ENCODE measurements at places on chromosomes 12 and 14.

DNA sequence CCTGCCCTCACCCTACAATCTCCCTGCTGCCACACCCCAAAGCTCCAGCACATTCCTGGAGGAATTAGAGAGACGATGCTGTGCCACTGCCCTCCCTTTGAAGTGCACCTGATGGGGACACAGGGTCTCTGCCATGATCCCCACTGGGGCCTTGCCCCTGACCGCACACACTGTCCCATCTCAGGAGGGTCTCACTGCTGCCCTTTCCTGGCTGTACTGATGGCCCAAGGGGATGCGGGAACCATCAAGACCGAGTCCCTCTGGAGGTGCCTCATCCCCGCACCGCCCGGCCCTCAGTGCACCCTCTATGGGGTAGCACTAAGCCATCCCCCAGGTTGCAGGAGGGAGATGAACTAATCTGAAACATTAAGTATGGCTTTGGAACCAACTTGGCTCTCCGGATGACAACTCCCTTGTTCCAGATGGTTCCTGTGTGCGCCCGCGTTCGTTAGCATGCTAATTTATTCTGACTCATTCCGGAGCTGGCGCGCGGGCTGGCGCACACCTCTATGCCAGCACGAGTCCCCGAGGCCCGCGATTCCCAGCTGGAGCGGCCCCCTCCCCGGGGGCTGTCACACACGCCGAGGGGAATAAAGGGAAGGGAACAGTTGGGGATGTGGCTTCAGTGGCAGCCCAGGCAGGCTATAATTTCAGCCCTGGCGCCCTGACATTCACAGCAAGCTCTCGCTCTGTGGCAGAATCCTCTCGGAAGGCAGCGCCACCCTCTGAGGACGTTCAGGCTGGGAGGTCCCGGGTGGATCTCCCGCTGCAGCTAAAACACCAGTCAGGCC, 34.2 kb upstream of the C14orf180 start:
- no peak for DNase-seq

DNA sequence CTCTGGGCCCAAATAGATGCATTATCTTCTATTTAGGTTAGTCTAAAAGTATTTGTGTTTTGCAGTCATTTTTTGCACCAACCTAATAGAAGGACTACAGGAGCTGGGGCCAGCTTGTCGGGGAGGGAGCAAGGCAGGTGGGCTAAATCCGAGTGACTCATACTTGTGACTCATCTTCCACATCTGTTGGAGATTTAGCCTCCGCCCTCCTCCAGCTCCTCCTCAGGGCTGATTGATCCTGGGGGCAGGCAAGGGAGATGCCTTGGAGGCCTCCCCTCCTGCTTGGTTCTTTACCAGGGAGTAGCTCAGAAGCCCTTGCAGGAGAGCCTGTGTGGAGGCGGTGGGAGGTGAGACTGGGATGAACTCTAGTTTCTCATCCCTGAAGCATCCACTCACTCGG, 27.9 kb downstream of the RHOF start:
- peak; percentile 63 for DNase-seq

DNA sequence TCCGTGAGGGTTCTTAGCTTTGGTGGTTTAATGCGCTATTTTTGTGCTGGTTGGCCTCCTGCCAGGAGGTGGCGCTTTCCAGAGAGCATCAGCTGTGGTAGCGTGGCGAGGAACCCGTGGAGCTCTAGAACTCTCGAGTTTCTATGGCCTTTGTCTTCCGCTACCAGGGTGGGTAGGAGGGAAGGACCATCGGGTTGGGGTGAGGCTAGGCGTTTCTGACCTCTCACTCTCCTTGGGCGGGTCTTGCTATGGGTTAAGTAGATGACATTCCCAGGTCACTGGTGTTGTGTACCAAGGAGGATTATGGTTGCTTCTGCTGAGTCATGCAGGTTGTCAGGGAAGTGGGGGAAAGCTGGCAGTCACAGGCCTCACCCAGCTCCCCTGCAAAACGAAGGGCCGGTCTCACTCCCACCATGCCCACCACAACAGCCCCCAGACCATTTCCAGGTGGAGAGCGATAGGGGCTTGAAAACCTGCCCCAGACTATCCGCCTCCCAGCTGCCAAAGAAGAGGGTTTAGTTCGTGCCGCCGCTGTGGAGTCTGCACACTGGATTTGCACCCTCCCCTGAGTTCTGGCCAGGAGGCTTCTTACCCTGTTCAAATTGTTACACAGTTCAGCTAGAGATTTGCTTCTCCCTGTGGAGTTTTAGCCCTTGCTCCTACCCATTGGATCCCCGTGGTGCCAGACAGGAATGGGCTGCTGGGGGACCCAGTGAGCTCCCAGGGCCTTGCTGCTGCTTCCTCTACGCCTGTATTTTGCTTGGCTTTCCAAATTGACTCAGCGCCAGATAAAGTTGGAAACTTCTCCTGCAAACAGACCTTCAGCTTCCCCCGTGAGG, 21.9 kb downstream of the RNFT2 start:
- DNase-seq: peak; percentile 21

GRCh38 chr14:71789005-71789404, 143.2 kb upstream of the RGS6 start:
- no peak for DNase-seq

DNA sequence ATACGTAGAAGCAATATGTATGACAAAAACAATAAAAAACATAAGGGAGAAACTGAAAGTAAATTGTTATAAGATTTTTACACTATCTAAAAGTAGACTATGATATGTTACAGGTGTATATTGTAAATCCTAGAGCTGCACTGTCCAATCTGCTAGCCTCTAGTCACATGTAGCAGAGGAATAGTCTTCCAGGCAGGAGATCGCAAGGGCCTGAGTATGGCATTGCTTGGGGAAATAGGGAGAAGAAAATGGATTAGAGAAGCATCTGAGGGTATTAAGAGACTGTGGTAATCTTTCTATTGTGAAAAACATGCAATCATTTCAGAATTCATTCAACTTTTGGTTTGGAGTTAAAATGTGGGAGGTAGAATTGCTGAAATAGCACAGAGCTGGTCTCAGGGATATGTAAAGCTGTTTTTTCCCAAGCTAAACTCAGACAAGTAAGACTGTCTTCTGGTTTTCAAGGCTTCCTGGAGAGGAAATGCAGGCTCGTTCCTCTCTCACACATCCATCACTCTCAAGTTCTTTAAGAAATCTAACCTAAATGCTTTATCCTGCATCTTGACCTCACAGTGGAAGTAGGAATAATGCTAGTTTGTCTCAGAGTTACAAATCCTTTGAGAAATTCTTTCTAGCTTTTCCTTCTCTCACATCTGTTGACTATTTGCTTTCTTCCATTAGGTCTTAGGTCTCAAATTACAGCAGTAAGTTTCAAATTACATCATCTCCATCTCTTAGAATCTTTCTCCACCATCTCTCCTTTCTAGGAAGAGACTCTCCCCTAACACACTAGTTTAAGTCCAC, 7.6 kb upstream of the CCDC184 start:
- DNase-seq: peak; percentile 14

GRCh38 chr14:52220924-52221811, 46.3 kb upstream of the PTGDR start:
- no peak for DNase-seq

DNA sequence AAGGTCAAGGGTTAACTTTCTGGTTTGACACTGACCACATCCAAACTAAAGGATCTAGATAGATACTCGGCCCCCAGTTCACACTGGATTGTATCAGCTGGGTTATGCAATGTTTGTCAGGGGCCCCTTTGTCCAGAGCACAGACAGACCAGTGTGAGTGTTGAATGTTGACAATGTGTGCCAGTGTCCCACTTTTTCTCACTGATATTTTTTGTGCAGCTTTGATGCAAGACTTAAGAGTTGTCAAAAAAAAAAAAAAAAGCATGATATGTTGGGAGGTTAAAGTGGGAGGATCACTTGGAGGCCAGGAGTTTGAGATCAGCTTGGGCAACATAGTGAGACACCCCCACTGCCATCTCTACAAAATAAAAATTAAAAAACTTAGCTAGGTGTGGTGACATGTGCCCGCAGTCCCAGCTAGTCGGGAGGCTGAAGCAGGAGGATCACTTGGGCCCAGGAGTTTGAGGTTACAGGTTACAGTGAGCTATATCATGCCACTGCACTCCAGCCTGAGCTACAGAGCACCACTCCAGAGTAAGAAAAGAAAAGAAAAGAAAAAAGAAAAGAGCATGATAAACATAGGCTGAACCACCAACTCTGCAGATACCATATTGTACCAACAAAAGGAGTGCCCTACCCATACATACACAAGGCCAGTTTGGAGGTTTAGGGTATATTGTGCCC, 97.5 kb downstream of the LGR5 start:
- no peak for DNase-seq

GRCh38 chr12:106331599-106331998, 25.9 kb upstream of the POLR3B start:
- no peak for DNase-seq

DNA sequence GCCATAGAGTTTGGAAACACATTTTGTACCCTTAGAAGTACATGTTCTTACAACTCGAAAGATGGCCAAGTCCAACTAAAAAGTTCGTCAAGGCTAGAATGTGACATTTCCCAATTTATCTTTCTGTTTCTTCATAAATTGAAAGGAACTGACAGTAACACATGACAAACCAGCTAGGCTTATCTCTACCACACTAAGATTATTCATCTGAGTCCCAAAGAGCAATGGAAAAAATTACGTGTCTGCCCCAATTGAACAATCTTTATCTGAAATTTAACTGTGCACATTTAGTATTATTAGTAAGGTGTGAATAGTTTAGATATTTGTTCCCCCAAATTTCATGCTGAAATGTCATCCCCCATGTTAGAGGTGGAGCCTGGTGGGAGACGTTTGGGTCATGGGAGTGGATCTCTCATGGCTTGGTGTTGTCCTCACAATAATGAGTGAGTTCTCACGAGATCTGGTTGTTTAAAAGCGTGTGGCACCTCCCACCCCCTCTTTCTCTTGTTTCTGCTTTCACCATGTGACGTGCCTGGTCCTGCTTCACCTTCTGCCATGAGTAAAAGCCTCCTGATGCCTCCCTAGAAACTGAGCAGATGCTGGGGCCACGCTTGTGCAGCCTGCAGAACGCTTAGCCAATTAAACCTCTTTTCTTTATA, 13.3 kb downstream of the CPM start:
- peak; percentile 10 for DNase-seq

DNA sequence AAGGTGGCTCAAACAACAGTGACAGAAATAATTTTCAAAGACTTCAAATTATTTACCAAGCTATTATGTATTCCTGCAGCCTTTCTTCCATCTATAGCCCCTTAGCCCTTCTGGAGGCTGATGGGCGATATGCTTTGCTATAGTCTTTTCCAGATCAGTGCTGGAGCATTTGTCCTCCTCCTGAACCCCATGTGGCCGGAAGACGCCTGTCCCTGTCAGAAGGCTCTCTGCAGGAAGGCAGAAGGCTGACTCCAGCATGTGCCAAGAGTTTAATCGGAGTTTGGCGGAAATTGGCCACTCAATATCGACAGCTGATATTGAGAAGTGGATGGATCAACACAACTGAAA, 49.3 kb upstream of the MAX start:
- DNase-seq: no peak

DNA sequence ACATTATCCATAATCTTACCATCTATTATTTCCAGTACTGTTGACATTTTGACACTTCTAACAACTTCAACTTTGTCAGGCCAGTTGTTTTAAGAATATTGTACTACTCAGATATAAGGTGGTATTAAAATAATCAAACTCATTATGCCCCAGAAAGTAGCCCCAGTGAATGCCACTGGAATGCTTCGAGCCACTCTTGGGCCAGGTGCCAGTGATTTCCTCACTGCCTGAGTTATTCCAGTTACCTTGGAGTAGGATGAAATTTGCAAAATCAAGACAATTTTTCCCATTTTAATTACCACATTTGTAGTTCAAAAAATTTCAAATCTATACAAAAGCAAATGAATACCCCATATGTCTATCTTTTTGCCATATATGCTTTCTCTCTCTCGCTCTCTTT, 9.2 kb downstream of the CIPC start:
- DNase-seq: no peak

DNA sequence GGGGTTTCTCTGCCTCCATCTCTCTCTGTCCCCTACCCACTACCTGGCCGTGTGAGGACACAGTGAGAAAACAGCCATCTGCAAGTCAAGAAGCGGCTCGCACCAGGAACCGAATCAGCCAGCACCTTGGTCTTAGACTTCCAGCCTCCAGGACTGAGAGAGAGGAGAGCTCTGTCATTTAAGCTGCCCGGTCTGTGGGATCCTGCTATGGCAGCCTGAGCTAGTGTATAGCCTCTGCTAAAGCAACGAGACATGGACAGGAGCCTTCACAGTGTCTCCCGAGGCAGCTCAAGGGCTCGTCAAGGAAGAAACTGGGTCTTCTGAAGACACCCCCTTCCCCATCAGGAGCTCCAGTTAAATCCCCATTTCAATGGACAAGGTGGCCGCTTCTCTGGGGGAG, 185.5 kb downstream of the PIWIL1 start:
- DNase-seq: no peak

- no peak for DNase-seq
Observed at GRCh38 chr14:95499354-95499750, 17.1 kb downstream of the SYNE3 start.

DNA sequence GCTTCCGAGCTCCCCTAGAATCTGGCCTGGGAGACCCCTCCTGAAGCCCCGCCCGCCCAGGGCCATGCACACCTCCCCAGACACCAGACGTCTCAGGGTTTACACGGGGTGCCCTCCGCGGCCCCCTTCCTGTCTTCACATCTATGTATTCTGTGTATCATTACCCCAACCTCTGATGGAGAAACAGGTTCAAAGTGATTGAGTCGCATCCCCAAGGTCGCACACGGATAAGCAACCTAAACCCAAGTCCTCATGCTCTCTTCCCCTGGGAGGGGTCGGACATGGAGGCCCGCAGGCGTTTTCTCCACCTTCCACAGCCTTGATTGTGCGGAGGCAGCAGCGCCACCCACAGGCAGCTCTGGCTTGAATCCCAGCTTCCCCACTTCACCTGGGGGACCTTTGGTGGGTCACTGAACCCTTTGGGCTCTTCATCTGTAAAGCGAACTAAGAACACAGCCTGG, 237.3 kb downstream of the BCL11B start:
- DNase-seq: no peak

DNA sequence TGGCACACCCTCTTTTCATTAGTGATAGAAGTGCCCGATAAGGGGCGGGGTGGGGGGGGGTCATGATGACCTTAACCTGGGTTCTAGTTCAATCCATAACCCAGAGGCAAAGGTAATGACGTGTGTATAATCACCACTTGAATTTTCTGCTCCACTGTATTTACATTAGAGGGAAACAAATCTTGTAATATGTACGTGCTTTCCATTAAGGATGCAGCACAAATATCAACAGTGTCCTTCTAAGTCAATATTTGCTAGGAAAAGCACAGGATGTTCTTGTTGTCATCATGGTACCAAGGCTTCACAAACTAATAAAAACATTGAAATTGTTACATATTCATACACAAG, 121.2 kb upstream of the SLC38A2 start:
- DNase-seq: no peak

Data from erythroblast (primary cell).